ENCODE measurements at places on chromosomes 7 and 10.

- DNase-seq = no peak
Observed at GRCh38 chr7:5557920-5558401, 134.3 kb upstream of the TNRC18 start.

- no peak for DNase-seq
Observed at GRCh38 chr10:10852464-10852863, 165.2 kb upstream of the CELF2 start.

DNA sequence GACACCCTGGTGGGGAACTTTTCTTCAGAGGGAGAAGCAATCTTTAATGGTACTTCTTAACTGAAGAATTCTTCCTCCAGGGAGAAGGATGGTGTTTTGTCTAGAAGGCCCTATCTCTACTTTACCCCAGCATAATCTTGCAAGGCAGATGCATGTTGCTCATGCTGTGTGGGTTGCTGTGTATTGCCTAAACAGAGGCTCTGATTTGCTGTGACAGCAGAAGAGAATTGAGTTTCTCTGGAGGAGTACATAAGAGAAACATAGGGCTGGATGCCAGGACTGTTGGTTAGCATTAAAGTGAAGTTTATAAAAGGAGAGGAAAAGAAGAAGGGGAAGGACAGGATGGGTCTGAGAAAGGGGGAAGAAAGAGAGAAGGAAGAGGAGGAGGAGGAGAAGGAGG, 248.1 kb upstream of the HPS1 start:
- DNase-seq = no peak

DNA sequence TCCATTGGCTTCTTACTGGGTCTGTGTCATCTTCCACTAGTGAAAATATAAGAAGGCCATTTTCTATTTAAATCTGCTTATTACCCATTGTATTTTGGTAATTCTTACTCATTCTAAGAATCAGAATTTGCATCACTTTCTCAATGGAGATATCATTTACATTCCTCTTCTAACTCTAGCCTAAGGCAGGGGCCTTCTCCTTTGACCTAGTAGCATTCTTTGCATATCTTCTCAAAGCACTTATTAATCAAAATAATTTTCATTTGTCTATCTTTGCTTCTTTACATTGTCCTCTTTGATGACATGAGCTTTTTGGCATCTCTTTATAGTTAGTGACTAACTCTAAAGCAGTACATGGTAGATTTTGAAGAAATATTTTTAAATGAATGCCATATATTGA, 400.9 kb upstream of the SEMA3D start:
- DNase-seq = no peak

- DNase-seq = no peak
Observed at GRCh38 chr7:43636093-43636492, 53.2 kb downstream of the STK17A start.

GRCh38 chr10:12547301-12547771, 198.0 kb downstream of the CAMK1D start:
- no peak for DNase-seq

GRCh38 chr10:5492929-5493576, 6.3 kb downstream of the CALML5 start:
- DNase-seq = no peak

DNA sequence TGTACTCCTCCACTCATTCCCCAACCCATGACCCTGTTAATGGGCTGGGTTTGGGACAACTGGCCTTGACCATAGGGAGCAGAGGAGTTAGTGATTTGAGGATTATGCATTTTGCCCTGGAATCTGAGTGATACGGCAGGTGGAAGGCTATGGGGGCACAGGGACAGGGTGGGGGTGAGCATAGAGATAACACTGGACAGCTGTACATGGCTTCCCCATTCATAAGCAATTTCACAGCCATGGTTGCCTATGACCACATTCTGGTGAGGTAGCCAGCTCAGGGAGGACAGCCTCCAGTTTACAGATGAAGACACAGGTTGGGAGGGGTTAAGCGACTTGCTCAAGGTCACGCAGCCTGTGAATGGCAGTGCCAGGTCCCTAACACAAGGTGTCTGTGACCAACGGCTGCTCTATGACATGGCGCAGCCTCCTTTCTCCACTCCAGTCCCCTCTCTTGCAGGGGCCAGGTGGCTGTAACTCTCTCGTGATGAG, 319.5 kb downstream of the PLXNA4 start:
- no peak for DNase-seq

DNA sequence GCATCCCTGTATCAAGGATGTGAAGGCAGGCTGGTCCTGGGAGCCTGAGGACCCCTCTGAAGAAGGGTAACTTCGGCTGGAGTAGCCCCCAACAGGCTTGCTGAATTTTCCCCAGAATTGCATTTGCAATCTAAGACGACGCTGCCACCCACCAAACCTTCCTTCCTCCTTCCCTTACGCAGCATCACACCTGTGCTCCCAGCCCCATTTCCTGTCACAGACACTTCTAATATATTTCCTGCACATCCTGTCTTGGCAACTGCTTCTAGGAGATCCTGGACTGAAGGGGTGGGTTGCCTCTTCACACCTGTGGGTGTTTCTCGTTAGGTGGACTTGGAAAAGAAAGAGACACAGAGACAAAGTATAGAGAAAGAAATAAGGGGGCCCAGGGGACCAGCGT, 9.4 kb upstream of the PGAM1 start:
- DNase-seq = no peak

- DNase-seq = no peak
Observed at GRCh38 chr10:43071865-43072650, 4.8 kb upstream of the RET start.
